ENCODE measurements at places on chromosomes 12 and 14.

DNA sequence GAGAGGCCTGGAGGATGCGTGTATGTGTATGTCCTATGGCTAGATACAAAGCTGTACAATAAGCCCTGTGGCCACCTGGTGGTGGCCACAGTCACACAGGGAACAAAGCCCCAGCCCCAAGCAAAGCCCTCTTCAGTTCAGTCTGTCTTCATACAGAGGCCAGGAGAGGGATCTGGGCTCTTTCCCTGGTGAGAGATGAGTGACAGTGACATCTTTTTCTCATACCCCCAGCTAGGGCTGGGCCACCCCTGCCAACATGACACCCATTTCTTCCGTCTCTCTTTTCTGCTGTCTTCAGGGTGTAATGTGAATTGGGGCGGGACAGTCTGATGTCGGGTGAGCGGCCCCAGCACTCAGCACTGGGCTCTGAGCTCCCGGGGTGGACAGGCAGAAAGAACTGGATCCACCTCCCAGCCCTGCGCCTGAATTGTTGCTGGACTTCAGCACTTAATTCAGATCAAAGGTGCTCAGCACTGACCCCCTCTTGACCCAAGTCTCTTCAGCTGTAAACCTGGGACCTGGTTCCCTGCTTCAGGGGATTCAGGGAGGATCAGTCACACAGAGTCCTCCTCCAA, 59.8 kb downstream of the SERPINA3 start:
- no peak for DNase-seq

DNA sequence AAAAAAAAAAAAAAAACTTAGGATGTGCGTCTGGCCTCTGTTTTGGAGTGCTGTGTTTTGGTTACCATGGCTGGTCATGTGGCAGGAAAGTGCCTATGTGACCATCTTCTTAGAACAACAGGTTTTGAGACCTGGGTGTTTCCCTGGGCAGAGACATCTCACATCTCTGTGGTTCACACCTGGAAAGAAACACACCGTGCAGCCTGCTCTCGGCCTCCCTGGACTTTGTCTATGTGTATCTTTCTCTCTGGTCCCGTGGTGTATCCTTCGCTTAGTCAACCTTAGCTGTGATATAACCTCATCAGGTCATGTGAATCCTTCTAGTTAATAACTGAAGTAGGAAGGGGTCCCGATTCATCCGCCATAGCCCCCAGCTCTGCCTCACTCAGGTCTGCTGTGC, 22.6 kb downstream of the ACADS start:
- DNase-seq, result no peak

- peak; percentile 36 for DNase-seq
Measured at GRCh38 chr12:49730568-49731101, 10.7 kb upstream of the TMBIM6 start.

DNA sequence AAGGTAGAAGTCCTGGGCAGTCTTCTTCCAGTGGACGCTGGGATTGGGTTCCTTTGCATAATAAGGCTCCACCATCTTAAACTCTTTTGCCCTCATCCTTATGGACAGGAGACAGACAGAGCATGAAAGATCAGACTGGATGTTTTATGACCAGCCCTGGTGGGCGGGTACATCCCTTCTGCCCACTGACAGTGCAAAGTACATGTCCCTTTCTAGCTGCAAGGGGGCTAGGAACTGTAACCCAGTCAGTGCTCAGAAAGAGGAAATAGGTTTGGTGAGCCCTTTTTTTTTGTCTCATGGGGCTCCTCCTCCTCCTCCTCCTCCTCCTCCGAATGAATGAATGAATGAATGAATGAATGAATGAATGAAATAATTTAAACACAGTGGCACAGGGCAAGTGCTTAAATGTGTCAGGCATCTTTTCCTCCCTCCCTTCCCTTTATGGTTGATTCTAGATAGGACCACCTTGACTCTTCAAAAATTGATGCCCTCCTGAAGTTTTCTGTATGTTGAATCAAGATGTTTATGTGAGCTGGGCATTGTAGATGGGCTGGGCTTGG, 36.4 kb upstream of the HNF1A start:
- no peak for DNase-seq

DNA sequence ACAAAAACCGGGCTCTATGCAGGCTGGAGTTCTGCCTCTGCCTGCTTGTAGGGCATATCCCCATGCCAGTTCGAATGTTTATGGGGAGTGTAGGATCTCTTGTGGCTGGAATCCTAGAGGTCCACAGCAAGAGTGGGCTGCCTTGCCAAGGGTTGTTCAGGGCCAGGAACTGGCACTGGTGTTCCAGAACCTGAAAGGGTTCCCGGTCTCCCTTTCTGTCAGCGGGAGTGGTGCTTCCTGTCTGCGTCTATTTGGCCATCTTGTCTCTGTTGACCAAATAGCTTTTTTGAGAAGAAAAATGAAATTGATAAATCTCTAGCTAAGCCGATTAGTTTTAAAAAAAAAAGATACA, 17.8 kb downstream of the OLR1 start:
- no peak for DNase-seq

- peak; percentile 70 for DNase-seq
Measured at GRCh38 chr12:66269757-66270383, 32.4 kb upstream of the HELB start.

DNA sequence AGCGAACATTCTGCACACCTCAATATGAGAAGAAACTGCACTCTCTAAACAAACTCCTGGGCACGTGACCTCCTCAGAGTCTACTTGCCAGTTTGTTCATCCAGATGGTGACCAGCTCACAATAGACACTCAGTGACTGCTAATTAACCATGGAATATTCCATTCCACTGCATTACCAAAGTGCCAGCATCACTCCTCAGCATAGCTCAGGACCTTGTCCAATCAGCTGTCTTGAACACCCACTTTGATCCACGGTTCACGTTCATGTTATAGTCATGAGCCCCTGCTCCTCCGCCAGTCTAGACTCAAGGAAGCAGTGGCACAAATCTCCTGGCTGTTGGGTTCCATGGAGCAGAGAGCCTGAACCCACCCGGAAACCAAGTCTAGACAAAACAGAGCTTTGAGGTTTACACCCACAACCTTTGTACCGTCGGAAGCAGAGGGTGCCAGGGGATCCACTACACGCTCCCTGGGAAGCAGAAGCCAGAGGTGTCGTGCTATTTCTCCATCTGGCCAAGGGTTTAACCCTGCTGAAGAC, 285.3 kb downstream of the ZFP36L1 start:
- DNase-seq, result no peak

GRCh38 chr12:107894589-107894988, 120.1 kb downstream of the ASCL4 start:
- no peak for DNase-seq

- no peak for DNase-seq
Measured at GRCh38 chr12:1872001-1872400, 46.5 kb downstream of the CACNA2D4 start.

GRCh38 chr14:99879401-99880295, 86.4 kb downstream of the EML1 start:
- peak; percentile 92 for DNase-seq

DNA sequence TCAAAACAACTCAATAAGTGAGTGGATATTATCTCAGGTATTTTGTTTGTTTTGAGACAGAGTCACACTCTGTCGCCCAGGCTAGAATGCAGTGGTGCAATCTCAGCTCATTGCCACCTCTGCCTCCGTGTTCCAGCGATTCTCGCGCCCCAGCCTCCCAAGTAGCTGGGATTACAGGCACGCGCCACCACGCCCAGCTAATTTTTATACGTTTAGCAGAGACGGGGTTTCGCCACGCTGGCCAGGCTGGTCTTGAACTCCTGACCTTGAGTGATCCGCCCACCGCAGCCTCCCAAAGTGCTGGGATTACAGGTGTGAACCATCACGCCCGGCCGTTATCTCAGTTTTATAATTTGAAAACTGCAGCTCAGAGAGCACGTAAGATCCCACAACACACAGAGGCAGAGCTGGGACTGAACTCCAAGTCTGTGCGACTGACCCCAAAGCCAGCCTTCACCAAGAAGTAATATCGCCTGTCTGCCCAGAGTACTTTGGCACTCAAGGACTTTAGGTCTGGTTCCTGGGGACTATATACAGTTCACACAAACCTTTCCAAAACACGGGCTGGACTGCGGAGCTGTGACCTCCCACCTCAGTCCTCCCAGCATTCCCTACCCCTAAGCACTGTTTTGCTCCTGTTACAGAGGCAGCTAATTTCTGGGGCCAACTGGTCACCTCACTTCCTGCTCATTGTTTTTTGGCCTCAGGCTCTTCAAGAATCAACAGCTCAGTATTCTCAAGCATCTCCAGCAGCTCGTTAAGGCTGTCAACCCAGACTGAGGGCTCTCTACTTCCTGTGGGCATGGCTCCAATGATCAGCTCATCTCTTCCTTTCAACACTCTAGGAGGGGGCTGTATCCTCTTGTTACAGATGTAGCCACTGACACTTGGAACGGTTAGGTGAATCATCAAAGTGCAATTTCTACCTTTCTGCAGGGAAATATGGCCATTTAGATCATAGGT, 22.5 kb downstream of the TESC start:
- DNase-seq, result peak; percentile 61

DNA sequence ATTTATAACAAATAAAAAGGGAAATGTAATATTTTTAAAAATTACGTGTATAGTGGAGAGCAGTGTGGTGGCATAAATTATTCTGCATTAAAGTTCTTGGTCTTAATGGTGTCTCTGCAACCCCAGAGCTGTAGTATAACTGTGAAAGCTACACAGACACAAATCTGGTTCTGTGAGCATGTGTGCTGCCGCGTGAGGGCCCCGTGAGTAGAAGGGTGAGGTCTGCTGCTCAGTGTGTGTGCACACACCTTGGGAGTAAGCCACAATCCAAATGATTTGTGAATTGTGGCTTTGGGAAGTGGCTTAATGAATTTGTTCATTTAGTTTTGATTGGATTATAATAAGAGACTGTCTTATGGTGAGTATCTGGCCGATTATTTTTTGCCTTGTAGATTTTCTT, 16.8 kb downstream of the PELI2 start:
- no peak for DNase-seq

- no peak for DNase-seq
Measured at GRCh38 chr12:57461917-57462250, 2.3 kb downstream of the GLI1 start.

DNA sequence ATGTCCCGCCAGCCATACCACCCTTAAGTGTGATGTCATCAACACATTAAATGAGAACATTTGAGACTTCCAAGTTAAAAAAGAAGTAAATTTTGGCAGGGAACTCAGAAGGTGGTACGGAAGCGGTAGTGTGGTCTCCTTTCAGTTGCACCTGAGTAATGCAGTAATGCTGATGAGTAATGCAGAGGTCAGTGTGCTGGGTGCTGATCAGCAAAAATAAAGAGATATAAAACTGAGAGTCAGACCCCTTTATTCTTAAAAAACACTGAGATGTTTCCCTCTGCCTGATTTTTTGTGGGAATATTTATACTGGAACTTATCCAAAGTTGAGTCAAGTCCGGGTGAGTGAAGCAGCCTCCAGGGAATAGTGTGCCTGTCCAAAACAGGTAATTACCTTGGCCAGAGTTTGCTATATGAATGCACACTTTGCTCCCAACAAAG, 370.6 kb upstream of the PRICKLE1 start:
- peak; percentile 93 for DNase-seq

GRCh38 chr12:113378291-113378690, 19.9 kb downstream of the PLBD2 start:
- no peak for DNase-seq

DNA sequence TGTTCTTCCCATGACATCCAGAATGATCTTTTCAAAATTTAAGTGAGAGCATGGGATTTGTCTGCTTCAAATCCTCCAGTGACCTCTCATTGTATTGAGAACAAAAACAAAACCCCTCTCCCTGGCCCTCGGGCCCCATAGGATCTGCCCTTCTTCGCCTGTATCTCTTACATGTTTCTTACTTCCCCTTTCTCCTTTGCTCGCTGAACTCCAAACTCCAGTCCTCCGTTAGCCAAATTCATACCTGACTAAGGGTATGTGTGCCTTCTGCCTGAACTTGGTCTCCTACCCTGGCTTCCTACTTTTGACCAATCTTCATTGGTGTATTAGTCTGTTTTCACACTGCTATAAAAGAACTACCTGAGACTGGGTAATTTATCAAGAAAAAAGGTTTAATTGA, 13.2 kb upstream of the TSPAN11 start:
- DNase-seq, result no peak

- peak; percentile 38 for DNase-seq
Measured at GRCh38 chr14:63174760-63175191, 29.5 kb upstream of the RHOJ start.

GRCh38 chr14:60247994-60248696, 876 bp upstream of the PPM1A start:
- DNase-seq, result peak; percentile 87

GRCh38 chr12:701896-702539, 38.8 kb upstream of the NINJ2 start:
- DNase-seq, result no peak

GRCh38 chr14:80988735-80989429, 33.5 kb downstream of the TSHR start:
- DNase-seq, result no peak

GRCh38 chr12:71160585-71160984, 2.8 kb upstream of the TSPAN8 start:
- DNase-seq, result peak; percentile 38

All from renal cortical epithelial cell (primary cell).